ENCODE measurements at places on chromosomes 7 and 10.

DNA sequence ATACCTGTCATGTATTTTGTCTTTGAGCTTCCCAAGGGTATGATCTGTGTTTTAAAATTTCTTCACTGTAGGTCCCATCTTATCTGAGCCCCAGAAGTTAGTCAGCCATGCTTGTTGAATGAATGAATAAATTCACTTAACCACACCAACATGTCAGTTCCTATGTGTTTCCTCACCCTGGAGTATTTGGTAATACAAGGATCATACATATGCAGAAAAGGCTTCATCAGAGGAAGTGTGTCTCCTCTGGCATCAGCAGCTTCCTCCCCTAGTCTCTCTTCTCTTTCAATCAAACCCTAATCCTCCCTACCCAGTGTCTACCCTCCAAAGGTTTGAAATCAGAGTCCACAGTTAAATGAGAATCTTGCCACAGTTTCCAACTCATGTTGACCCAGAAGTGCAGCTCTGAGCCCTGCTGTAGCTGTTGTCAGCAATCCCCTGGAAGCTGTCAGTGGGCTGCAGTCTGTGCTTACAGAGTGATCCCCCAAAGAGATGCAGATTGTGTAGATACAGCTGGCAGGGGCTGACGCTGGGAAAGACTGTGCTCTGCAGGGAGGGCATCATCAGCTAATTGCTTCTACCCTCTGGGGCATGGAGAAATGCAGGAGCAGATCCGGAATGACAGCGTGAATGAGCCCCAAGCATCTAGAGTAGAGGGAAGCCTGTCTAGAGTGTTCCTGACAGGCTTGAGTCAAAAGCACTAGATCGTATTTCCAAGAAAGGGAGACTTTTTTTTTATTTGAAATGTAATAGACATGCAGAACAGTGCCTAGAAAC, 105.0 kb upstream of the WDR11 start:
- no peak for DNase-seq

DNA sequence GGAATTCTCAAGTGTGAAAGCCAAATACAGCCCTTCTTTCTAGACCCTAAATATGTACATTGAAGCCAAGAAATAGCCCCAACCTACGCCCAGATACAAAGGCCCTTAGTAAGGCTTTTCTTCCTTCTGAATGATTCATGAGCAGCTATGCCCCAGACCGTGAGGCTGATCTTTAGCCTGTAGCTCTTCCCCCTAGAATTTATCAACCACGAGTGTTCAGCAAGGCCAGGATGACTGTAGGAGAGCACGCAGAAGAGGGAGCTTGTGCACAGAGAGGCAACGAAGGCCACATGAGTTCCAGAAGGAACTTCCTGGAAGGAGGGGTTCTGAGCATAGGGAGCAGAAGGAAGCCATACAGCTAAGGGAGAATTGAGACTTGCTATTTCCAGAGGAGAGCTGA, 53.0 kb upstream of the HABP2 start:
- no peak for DNase-seq

DNA sequence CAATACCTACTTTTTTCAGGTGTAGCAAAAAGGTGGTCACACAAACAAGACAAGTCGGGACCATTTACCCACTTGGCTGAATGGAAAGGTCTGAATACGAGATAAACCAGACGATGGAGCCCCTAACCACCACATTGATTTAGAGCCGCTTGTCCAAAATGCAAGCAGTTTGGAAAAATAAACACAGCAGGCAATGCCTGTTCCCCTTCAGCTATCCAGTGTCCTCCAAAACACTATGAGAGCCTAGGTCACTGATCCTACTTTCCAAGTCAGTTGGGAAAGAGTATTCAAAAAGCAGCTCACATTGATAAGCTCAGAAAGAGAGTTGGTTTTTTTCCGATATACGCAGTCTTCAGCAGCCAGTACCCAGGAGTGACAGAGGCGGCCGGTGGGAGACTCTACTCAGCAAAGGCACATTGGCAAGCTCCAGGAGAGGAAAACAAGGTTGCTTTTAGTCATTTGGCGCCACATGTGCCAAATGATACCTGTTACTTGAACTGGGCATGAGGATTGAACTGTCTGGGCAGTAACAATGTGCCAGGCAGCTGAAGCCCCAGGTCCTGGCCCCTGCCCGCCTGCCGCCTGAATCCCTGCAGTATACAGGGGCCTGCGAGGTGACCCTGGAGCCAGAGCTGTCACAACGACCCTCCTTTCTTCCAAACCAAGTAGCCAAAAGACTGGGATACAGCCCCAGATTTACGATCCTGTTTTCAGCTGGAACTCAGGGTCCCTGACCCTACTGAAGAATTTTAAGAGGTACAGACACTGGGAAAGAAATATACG, 109.8 kb downstream of the PIP4K2A start:
- DNase-seq = no peak

DNA sequence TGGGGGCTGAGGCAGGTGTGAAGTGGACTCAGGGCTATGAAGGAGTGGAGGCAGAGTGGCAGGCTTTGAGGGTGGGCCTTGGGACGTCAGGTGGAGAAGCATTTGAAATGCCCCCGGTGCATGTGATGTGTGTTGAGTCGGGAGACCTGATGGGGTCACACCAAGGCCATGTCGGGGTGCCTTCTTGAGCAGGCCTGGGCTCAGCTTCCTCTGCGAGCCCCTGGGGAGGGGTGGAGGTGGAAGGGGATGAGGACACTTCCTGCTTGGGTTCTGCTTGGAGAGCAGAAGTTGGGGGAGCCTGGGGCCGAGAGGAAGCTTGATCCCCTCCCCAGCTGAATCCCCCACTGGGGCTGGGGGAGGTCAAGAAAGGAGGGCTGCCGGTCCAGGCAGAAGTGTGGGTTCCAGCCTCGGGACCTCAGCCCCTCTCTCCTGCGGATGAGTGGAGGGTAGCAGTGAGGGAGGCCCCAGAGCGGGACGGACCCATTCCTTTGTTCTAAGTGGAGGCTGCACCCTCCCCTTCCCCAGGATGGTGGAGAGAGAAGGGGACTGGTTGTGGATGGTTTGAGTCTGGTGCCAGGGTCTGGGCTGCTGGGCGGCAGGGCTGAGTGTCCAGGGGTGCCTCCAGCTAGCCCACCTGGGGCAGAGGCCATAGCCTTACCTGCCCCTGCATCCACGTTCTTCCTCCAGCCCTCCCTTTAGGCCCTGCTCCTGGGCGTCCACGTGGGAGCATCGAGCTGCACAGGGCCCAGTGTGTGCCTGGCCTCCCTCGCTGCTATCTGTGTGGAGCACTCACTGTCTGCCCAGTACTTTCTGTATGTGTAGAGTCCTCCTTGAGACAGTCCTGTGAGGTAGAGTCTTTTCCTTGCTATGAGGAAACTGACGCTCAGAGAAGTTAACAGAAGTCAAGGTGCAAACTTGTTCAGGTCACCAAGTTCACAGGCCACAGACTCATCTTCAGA, 36.7 kb downstream of the PRF1 start:
- no peak for DNase-seq
